ENCODE measurements at places on chromosomes 6 and 20.

DNA sequence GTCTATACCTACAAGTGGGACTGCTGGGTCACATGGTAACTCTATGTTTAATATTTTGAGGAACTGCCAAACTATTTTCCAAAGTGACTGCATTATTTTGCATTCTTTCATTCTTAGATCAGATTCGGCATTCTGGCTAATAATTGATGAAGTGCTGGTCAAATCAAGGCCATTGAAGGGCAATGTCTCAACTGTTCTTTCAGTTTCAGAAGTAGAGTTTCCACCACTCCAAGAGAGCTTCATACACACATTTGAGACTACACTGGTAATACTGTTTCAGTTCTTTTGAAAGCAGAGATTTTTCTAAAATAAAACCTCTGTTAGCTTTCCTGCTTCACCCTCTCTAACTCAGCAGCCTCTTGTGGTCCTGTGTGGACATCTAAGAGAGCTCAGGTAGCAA, 154.5 kb downstream of the CFAP61 start:
- H3K4me3 ChIP-seq = no peak overlapping the region
- no peaks in the 10 kb centered on the region for H3K4me1 ChIP-seq
- DNase-seq = no peak
- no peaks in the 10 kb centered on the region for H3K36me3 ChIP-seq

- no peak overlapping the region for H3K27ac ChIP-seq
- H3K4me1 ChIP-seq = peaks cover 16% of the 10 kb centered on the region
- H3K36me3 ChIP-seq = no peaks in the 10 kb centered on the region
- DNase-seq = no peak
- no peaks in the 10 kb centered on the region for H3K27me3 ChIP-seq
These were observed 10.0 kb downstream of the REV3L start for GRCh38 chr6:111472933-111473435.

DNA sequence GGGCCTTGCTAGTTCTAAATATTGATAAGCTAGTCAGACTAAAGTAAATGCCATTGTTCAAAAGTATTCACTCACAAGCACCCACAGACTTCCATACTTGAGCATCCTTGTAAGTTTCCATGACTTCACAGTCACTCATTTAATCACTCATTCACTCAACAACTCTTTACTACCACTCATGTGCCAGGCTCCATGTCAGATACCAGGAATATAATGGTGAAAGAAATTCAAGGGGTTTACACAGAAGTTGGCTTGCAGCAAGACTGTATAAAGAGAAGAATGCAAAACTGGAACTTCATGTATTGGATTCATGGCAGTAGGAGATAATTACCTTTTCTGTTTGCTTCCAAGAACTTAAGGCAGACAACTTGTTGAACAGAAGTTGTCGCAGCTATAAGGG, 36.6 kb downstream of the ADGRF1 start:
- H3K4me3 ChIP-seq = no peak overlapping the region
- H3K36me3 ChIP-seq = no peaks in the 10 kb centered on the region
- no peak overlapping the region for H3K27ac ChIP-seq
- DNase-seq = no peak
- H3K27me3 ChIP-seq = no peaks in the 10 kb centered on the region
- H3K4me1 ChIP-seq = no peaks in the 10 kb centered on the region

DNA sequence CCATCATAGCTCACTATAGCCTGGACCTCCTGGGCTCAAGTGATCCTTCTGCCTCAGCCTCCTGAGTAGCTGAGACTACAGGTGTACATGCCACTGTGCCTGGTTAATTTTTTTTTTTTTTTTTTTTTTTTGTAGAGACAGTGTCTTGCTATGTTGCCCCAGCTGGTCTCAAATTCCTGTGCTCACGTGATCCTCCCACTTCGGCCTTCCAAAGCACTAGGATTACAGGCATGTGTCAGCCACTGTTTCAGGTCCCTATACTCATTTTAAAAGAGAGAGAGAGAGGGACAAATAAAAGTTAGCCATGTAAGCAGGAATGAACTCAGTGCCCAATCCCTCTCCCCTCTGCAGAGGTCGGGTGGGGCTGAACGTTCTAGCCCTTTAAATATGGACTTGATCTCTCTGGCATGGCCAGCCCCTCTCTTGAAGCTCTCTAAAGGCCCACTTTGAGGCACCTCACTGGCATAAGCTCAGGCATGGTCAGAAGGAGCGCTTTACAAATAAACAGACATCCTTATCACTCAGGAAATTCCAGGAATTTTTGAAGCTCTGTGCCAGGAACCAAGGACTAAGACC, 9.0 kb upstream of the SERPINB1 start:
- H3K4me3 ChIP-seq = no peak overlapping the region
- no peak overlapping the region for H3K27ac ChIP-seq
- H3K27me3 ChIP-seq = no peaks in the 10 kb centered on the region
- H3K4me1 ChIP-seq = peaks cover 60% of the 10 kb centered on the region

DNA sequence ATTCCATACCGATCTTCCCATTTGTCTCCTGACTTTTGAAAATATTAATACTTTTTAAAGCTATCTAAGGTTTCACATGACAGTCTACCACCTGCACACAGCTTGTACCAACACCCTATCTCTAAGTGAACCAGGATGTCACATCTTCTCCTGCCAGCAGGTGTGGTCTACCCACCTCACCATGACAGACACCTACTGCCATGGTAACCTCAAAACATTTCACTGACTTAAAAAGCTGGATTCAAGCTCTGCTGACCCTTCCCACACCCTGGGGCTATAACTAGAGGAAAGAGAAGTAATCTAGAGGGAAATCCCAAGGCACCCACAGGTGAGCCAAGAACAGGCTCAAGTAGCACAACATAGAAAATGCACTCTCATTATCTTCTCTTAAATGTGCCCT, 1.2 kb downstream of the SLC17A3 start:
- no peaks in the 10 kb centered on the region for H3K36me3 ChIP-seq
- H3K27ac ChIP-seq = no peak overlapping the region
- H3K4me3 ChIP-seq = no peak overlapping the region
- H3K27me3 ChIP-seq = no peaks in the 10 kb centered on the region
- H3K4me1 ChIP-seq = peaks cover 35% of the 10 kb centered on the region
- DNase-seq = peak; percentile 65

DNA sequence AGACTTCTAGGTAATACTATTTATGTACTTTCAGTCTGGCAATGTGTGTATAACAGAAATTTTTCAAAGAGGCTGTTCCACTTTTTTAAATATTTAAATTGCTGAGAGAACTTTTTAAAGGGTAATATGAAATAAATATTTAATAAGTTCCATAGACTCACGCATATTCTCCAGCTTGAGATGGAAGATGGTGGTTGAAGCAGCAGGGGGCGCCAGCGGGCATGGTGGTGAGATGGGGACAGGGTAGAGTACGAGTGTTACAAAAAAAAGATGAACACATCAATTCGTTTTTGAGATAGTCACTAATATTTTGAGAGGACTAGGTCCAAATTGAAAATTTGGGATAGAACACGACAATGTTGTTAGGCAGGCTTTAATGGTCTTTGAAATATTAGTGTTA, 68.4 kb downstream of the RSPO3 start:
- H3K36me3 ChIP-seq = no peaks in the 10 kb centered on the region
- no peak overlapping the region for H3K4me3 ChIP-seq
- no peak overlapping the region for H3K27ac ChIP-seq
- H3K4me1 ChIP-seq = no peaks in the 10 kb centered on the region
- no peaks in the 10 kb centered on the region for H3K27me3 ChIP-seq
- peak; percentile 26 for DNase-seq

- H3K4me1 ChIP-seq = no peaks in the 10 kb centered on the region
- H3K27me3 ChIP-seq = no peaks in the 10 kb centered on the region
- no peak overlapping the region for H3K27ac ChIP-seq
- no peak for DNase-seq
- H3K36me3 ChIP-seq = no peaks in the 10 kb centered on the region
- H3K4me3 ChIP-seq = no peak overlapping the region
These were observed 17.2 kb upstream of the TMX4 start for GRCh38 chr20:8036771-8037170.

Measured in CD4-positive, alpha-beta memory T cell (primary cell).